ENCODE measurements at places on chromosomes 7 and 10.
A peak's percentile ranks its signal among the peaks of the same experiment; 100 is the strongest.

DNA sequence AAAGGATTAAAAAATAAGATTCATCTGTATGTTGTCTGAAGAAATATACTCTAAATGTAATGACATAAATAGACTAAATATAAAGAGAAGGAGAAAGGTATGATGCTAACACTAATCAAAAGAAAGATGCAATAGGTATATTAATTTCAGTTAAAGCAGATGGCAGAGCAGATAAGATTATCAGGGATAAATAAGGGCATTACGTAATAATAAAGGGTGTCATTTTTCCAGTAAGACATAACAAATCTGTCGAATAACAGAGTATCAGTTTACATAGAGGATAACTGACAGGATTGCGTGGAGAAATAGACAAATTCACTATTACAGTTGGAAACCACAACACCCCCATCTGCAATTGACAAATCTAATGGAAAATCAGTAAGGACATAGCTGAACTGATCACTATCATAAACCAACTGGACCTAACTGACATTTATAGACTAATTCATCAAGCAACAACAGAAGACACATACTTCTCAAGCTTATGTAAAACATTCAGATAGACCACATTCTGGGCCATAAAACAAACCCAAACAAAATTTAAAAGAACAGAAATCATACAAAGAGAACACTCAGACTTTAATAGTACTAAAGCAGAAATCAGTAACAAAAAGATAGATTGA, 384.1 kb upstream of the COBL start:
- no peak for DNase-seq
- H3K36me3 ChIP-seq, result no peaks in the 10 kb centered on the region
- H3K4me1 ChIP-seq, result no peaks in the 10 kb centered on the region
- no peak overlapping the region for H3K27ac ChIP-seq

DNA sequence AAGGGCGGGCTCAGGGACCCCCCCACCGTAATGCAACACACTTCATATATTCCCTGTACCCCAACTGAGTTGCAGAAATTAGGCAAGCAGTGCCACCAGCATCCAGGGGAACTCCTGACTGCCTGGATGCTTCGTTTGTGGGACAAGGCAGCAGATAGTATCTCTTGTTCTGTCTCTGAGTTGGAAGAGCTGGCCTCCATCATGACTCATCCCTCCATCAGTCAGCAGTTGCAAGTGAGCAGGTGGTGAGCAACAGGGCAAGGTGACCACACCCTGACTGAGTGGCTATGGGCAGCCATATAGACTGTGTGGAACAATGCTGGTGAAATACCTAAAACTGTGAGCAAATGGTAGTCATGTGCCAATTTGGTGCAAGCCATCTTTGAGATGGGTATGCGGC, 22.8 kb upstream of the ADAMTS14 start:
- no peak overlapping the region for H3K27ac ChIP-seq
- no peak for DNase-seq
- H3K36me3 ChIP-seq, result no peaks in the 10 kb centered on the region
- no peaks in the 10 kb centered on the region for H3K4me1 ChIP-seq

GRCh38 chr7:70416986-70417655, 714.8 kb upstream of the GALNT17 start:
- no peaks in the 10 kb centered on the region for H3K27me3 ChIP-seq
- no peak overlapping the region for H3K27ac ChIP-seq
- no peak for DNase-seq
- H3K4me1 ChIP-seq, result no peaks in the 10 kb centered on the region
- H3K4me3 ChIP-seq, result no peak overlapping the region
- H3K36me3 ChIP-seq, result no peaks in the 10 kb centered on the region

- DNase-seq, result no peak
- H3K27ac ChIP-seq, result no peak overlapping the region
- peaks cover 4% of the 10 kb centered on the region for H3K4me1 ChIP-seq
- no peak overlapping the region for H3K4me3 ChIP-seq
- H3K27me3 ChIP-seq, result no peaks in the 10 kb centered on the region
Measured at GRCh38 chr7:116950889-116951351, 2.4 kb upstream of the ST7 start.

- H3K4me1 ChIP-seq, result no peaks in the 10 kb centered on the region
- DNase-seq, result no peak
- H3K4me3 ChIP-seq, result no peak overlapping the region
- no peaks in the 10 kb centered on the region for H3K27me3 ChIP-seq
- H3K27ac ChIP-seq, result no peak overlapping the region
- H3K36me3 ChIP-seq, result no peaks in the 10 kb centered on the region
Measured at GRCh38 chr7:19262826-19263225, 117.6 kb upstream of the FERD3L start.

DNA sequence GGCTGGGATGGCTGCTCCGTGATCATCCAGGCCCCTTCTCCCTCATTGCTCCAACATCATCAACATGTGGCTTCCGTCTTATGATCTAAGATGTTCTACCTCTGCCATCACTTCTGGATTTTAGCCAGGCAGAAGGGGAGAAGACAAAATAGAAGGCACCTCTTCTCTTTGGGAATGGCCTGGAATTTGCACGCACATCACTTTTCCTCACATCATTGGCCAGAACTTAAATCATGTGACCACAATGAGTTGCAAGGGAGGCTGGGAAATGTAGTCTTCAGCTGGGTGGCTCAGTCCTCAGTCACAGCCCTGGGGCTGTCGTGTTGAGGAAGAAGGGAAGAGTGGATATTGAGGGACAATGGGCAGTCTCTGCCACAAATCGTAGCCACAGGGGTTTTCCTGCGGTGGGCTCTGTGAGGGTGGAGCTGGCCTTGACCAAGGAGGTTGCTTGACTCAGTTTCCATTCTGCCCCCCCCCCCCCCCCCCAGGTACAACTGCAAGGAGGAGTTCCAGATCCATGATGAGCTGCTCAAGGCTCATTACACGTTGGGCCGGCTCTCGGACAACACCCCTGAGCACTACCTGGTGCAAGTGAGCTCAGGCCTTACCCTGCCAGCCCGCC, 50.3 kb downstream of the PALD1 start:
- no peak overlapping the region for H3K4me3 ChIP-seq
- H3K27me3 ChIP-seq, result no peaks in the 10 kb centered on the region
- no peak for DNase-seq
- H3K27ac ChIP-seq, result no peak overlapping the region
- no peaks in the 10 kb centered on the region for H3K36me3 ChIP-seq
- H3K4me1 ChIP-seq, result no peaks in the 10 kb centered on the region

GRCh38 chr7:3198316-3198715, 102.7 kb upstream of the SDK1 start:
- H3K4me3 ChIP-seq, result no peak overlapping the region
- DNase-seq, result no peak
- H3K27ac ChIP-seq, result no peak overlapping the region
- H3K36me3 ChIP-seq, result no peaks in the 10 kb centered on the region
- no peaks in the 10 kb centered on the region for H3K27me3 ChIP-seq

GRCh38 chr10:94850766-94851165, 87.7 kb upstream of the CYP2C9 start:
- no peak overlapping the region for H3K27ac ChIP-seq
- H3K4me3 ChIP-seq, result no peak overlapping the region
- H3K36me3 ChIP-seq, result no peaks in the 10 kb centered on the region
- H3K27me3 ChIP-seq, result no peaks in the 10 kb centered on the region

GRCh38 chr7:89661876-89662275, 492.4 kb upstream of the STEAP1 start:
- H3K4me3 ChIP-seq, result no peak overlapping the region
- no peaks in the 10 kb centered on the region for H3K36me3 ChIP-seq
- no peak for DNase-seq
- H3K27ac ChIP-seq, result no peak overlapping the region
- H3K27me3 ChIP-seq, result no peaks in the 10 kb centered on the region
- no peaks in the 10 kb centered on the region for H3K4me1 ChIP-seq

GRCh38 chr10:21832821-21833130, 170.8 kb downstream of the DNAJC1 start:
- no peak overlapping the region for H3K4me3 ChIP-seq
- H3K27me3 ChIP-seq, result no peaks in the 10 kb centered on the region
- DNase-seq, result no peak

DNA sequence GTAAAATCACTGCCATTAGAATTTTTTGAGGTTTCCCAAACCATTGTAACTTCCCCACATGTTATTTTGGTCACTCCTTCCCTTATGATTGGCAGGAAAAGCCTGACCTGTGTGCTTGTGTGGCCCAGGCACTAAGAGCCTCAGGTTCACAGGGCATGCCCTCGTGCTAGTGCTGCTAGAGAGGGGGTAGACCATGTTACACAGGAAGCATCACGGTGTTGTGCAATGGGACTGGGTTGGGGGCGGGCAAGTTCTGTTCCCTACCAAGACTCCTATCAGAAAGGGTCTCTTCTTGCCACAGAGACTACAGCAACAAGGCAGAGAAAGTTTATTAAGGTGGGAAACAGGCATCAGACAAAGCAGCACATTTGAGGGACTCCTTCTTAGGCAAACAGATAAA, 32.2 kb downstream of the LSM5 start:
- no peaks in the 10 kb centered on the region for H3K4me1 ChIP-seq
- no peak overlapping the region for H3K4me3 ChIP-seq
- no peaks in the 10 kb centered on the region for H3K36me3 ChIP-seq
- no peak for DNase-seq

DNA sequence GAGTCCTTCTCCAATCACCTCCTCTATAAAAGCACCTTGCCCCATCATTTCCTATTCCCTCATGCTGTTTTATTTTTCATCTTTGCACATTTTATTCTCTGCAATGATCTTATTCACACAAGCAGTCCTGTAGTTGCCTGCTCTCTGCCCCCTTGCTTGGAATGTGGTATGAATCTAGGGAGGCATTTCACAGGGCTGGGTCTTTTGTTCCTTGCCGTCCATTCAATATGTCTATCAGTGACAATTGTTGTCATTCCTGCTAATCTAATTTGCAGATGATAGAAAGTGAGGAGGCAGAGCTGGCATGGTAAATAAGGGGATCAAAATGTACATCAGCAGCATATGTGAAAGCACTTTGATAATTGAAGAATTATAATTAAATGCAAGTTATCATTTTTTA, 246.2 kb upstream of the C7orf33 start:
- H3K4me1 ChIP-seq, result no peaks in the 10 kb centered on the region
- no peaks in the 10 kb centered on the region for H3K36me3 ChIP-seq
- H3K27ac ChIP-seq, result no peak overlapping the region
- no peak for DNase-seq

DNA sequence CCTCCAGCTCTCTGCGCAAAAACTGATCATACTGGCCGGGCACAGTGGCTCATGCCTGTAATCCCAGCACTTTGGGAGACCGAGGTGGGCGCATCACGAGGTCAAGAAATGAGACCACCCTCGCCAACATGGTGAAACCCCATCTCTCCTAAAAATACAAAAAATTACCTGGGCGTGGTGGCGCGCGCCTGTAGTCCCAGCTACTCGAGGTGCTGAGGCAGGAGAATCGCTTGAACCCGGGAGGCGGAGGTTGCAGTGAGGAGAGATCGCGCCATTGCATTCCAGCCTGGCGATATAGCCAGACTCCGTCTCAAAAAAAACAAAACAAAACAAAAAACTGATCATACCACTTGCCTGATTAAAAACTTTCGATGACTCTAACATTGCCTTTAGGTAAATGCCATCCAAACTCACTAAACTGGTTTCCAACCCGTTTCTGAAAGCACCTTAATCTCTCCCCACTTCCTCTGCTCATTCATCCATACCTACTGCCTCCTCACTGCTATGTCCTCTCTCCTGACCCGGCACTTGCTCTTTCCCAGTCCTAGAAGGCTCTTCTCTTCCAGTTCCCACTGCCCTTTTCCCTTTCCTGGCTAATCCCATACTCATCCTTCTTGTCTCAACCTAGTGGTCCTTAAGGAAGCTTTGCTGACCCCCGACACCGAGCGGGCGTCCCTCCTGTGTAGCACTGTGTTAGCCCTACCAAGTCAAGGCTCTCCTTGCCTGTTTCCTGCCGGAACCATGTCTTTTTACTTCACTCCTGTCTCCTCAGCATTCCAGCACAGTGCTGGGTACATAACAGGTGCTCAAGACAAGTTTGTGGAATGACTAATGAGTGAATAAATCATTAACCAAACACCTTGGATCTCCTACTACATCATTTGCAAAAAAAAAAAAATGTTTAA, 686 bp upstream of the MIOS start:
- H3K4me1 ChIP-seq, result peaks cover 4% of the 10 kb centered on the region
- no peaks in the 10 kb centered on the region for H3K27me3 ChIP-seq
- no peak for DNase-seq
- H3K4me3 ChIP-seq, result peak overlapping the region; percentile 95
- H3K36me3 ChIP-seq, result no peaks in the 10 kb centered on the region

DNA sequence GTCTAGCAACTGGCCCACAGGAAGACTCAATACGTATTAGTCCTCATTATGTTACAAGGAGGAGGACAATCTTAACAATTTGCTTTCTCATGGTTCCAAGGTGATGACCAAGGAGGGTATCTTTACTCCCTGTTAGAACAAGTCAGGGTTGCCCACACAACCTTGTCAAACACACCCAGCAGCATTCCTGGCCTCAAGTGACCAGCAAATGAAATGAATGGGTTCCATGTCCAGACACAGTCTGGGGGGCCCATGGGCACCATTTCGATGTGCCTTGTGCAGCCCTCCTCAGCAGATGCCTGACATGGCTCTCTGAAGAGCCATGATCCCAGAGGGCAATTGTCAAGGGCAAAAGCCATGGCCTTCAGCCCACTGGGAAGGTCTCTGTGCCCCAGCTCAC, 40.8 kb downstream of the ANXA8 start:
- no peak for DNase-seq
- H3K4me3 ChIP-seq, result no peak overlapping the region
- H3K27ac ChIP-seq, result no peak overlapping the region
- H3K36me3 ChIP-seq, result no peaks in the 10 kb centered on the region

DNA sequence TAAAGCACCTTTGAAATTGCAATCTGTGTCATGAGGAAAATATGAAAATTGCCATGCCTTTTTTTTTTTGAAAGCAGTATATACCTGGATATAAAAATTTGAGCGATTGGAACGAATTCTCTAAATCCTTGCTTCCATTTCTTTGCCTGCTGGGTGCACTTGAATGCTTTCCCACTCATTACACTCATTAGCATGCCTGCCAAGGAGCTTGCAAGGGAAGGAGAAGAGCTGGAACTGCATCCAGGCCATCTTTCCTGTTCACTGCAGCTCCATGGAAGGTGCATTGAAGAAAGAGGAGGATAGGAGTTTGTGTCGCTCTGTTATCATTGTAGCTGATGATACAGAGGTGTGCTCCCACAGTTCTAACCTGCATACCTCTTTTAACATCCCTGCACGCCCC, 102.4 kb upstream of the GJD4 start:
- no peak overlapping the region for H3K4me3 ChIP-seq
- DNase-seq, result no peak
- H3K27me3 ChIP-seq, result no peaks in the 10 kb centered on the region
- H3K36me3 ChIP-seq, result no peaks in the 10 kb centered on the region

- no peak for DNase-seq
- no peaks in the 10 kb centered on the region for H3K4me1 ChIP-seq
- no peaks in the 10 kb centered on the region for H3K36me3 ChIP-seq
- H3K4me3 ChIP-seq, result no peak overlapping the region
- H3K27ac ChIP-seq, result no peak overlapping the region
- no peaks in the 10 kb centered on the region for H3K27me3 ChIP-seq
Measured at GRCh38 chr10:16585103-16585502, 63.4 kb upstream of the C1QL3 start.

GRCh38 chr7:115678086-115678982, 352.2 kb downstream of the TFEC start:
- H3K4me1 ChIP-seq, result no peaks in the 10 kb centered on the region
- H3K36me3 ChIP-seq, result no peaks in the 10 kb centered on the region
- no peaks in the 10 kb centered on the region for H3K27me3 ChIP-seq
- no peak overlapping the region for H3K4me3 ChIP-seq
- peak; percentile 80 for DNase-seq

Data from prostate gland (tissue), 2 donors.